ELF-1 (cell line): ENCODE measurements at places on chromosomes 7 and 10.

DNA sequence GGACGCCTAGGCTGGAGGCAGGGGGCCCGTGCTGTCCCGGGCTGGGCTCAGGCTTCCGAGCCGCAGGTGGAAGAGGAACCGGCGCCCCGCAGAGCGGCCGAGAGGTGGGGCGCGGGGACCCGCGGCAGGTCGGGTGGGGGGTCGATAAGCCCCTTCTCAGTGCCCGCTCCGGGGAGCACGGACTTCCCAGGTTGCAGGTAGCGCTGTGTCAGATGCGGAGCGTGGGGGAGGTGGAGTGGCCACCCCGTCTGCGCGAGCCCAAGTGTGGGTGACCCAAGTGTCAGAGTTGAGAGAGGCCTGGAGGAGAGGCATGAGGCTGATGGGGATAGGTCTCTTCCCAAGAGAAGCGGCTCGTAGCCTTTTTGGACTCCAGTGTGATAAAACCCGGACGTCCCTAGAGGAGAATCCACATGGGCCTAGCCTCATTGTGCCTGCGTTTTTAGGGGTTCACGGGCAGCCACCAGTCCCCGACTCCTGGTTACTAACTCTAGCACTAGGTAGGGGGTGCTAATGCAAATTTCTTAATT lies 580 bp downstream of the EEPD1 start:
- no peak for DNase-seq

- peak; percentile 95 for DNase-seq
Measured at GRCh38 chr7:4725014-4725849, 43.1 kb downstream of the FOXK1 start.

DNA sequence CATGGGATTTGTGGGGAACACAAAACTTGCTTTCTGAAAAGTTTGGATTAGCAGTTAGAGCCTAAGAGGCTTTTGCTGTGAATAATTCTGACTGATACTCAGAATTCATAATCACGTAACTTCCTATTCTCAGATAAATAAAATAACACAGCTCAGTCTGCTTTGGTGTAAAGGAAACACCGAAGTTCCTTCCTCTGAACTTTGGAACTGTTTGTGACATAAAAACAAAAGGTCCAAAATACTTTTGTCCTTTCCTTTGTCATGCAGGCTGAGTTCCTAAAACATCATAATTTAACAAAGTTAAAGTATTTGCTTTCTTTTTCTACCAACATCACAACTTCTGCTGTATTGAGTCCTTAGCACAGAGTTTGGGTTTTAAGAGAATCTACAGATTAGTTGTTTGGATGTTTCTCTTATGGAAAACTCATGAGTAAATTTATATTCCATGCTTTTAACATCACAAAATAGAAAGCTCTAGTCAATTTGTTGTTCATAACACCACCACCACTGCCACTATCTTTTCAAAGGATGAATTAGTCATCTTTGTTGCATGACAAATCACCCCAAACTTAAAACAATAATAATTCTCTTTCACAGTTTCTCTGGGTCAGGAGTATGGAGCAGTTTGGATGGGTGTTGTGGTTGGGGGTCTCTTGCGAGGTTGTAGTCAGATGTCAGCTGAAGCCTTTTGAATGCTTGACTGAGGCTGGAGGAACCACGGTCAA lies 123.4 kb downstream of the REEP3 start:
- no peak for DNase-seq

- no peak for DNase-seq
Measured at GRCh38 chr7:5053175-5053574, 7.5 kb downstream of the RBAK start.

DNA sequence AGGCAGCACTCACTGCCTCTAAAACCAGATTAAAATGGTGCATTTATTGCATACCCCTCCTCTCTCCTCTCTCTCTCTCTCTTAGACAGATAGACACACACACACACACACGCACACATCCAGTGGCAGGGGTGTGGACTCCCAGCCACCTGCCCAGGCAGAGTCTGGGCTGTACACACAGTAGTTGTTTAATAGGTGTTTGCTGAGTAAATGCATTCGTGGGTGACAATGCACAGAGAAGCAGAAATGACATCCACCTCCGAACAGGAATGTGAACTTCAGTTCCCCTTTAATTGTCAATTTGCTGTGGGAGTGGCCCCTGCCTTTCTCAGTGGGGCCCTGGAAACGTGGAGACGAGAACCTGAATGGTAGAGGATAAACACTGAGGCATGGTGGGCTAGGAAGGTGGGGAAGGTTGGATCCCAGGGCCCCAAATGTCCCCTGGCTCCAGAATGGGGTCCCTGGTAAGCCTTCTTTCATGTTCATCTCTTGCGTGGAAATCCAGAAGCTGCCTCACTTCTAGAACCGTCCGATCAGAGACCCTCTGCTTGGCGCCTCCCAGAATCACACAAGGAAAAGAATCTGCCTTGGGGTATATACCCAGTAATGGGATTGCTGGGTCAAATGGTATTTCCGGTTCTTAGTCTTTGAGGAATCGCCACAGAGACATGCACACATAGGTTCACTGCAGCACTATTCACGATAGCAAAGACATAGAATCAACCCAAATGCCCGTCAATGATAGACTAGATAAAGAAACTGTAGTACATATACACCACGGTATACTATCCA lies 58.5 kb upstream of the ECHDC3 start:
- no peak for DNase-seq

DNA sequence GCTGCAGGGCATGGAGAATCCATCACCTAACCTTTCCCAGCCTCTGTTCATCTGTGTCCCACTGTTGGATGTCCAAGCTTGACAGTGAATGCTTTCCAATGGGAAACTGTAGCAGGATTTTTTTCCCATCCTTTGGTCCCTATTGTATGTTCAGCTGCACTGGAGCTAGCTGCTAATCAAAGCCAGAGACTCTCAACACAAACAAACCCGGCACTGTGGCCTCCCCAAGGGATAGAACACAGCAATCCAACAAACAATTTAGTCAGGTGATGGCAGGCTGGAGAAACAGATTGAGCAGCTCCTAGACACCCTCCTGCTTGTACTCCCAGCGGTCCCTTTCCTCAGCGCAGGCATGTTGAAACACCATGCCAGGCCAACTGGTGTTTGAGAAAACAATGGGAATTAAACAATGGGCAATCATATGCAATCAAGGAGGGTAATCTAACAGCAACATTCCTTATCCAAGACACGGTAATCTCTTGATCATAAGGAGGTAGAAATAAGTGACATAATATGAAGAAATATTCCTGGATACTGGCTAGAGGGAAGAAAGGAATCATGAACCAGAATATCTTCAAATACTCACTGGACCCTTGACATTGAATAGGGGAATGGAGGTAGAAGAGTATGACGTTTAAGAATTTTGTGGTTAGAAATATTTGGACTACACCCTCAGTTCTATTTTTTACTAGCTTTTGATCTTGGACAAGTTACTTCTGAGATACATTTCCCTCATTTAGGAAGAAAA lies 15.0 kb downstream of the PTN start:
- no peak for DNase-seq
